H9 (cell line): ENCODE measurements at places on chromosomes 16 and 17. TPM values are rescaled to one million over a fixed set of nuclear protein-coding genes. Genes with fewer than 3 reads are reported as not detected.
A peak's percentile ranks its signal among the peaks of the same experiment; 100 is the strongest.

KRTAP4-1 gene
- total RNA-seq, result not detected in 2 replicates

- H3K27me3 ChIP-seq, result no peaks in the 10 kb centered on the region
- peaks cover 1% of the 10 kb centered on the region for H3K36me3 ChIP-seq
- no peak overlapping the region for H3K27ac ChIP-seq
- DNase-seq, result no peak
- no peaks in the 10 kb centered on the region; the same call in 1 of the 2 replicates for H3K4me1 ChIP-seq
Measured at GRCh38 chr17:50100480-50100883, 5.3 kb downstream of the PDK2 start.

GRCh38 chr17:57874434-57875289 is 24.8 kb upstream of the MRPS23 start:
- peak; percentile 97 for DNase-seq
- no peaks in the 10 kb centered on the region; the same call in 1 of the 2 replicates for H3K27me3 ChIP-seq
- peak overlapping the region; percentile 3 for H3K27ac ChIP-seq
- 0 out of 2 replicates have a peak, but pooled peaks cover 9% of the 10 kb centered on the region for H3K36me3 ChIP-seq
- peaks cover 29% of the 10 kb centered on the region for H3K4me1 ChIP-seq

DNA sequence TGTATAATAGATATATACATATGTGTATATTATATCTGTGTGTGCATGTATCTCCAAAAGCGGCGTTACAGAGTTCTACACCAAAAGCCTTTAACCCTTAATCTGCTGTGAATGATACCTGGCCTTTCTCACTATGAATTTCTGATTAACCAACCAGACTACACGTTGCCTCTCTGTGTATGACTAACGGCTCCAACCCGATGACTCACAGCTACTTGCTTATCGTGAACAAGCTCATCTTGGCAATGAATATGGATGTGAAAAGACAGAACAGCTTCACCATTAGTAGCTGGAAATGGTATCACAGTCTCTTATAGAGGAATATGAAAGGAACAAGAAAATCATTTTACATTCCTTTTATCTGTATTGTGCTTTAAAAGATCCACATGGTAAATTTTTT is 23.8 kb upstream of the ARHGAP44 start:
- H3K4me3 ChIP-seq, result no peak overlapping the region
- no peaks in the 10 kb centered on the region for H3K36me3 ChIP-seq
- DNase-seq, result no peak
- no peak overlapping the region for H3K27ac ChIP-seq
- H3K27me3 ChIP-seq, result no peaks in the 10 kb centered on the region
- H3K4me1 ChIP-seq, result no peaks in the 10 kb centered on the region

GRCh38 chr17:49694847-49695697 is 12.7 kb downstream of the SLC35B1 start:
- no peaks in the 10 kb centered on the region for H3K27me3 ChIP-seq
- no peaks in the 10 kb centered on the region; the same call in 1 of the 2 replicates for H3K4me1 ChIP-seq
- H3K4me3 ChIP-seq, result peak overlapping the region; percentile 15; the same call in 1 of the 2 replicates
- H3K36me3 ChIP-seq, result no peaks in the 10 kb centered on the region
